ENCODE measurements at places on chromosomes 5 and 9.
A peak's percentile ranks its signal among the peaks of the same experiment; 100 is the strongest.

GRCh38 chr5:52024359-52024758 is 641.1 kb downstream of the ISL1 start:
- peak; percentile 2 for DNase-seq

DNA sequence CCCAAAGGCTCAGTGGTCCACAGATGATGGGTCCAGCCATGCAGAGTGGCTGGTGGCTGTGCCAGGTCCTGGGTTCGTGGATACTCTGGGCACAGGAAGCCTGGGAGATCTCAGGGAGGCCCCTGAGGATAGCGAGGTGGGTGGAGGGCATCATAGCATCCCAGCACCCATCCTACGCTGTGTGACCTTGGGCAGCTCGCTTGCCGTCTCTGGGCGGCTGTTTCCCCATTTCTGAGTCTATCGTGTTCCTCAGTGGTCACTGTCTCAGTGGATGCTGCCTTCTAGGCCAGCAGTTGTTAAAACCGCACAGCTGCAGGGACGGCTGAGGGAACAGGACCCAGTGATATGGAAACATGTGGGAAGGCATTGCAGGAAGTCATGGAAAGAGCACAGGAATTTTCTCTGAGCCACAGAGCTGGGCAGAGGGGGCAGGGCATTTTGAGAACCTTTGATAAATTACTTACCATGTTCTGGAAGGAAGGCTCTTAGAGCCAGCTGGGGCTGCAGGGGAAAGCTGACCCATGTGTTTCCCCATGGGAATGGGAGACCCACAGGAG is 86.4 kb upstream of the COL5A1 start:
- peak; percentile 81 for DNase-seq

DNA sequence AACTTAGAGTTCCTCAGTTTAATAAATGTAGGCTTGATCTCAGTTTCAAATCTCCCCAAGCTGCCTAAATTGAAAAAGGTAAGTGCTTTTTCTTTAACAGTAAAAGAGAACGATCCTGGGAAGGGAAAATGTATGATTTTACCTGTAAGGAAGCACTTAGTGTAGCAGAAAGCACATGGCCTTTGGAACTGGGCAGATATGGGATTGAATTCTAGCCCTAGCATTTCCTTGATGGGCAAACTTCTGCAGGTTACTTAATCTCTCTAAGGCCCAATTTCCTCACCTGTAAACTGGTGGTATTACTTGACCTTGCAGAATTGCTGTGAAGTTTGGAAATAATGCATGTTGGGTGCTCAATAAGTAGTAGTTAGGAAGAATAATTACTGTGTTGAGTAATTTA is 11.6 kb downstream of the ANP32B start:
- no peak for DNase-seq

DNA sequence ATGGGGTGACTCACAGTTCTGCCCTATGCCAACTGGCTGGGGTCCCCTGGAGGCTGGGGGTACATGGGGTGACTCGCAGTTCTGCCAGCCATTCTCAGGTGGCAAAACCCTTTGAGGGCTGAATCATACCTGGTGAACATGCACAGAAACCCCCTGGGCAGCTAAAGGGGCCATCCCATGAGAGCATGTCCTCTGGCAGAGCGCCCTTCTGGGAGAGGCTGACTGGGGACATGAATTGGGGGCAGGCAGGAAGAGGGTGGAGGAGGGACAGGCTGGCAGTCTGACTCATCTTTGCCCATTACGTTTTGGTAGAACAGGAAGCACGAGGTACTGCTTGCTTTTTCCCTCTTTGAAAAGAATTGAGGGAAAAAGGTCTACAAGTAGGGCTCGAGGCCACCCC is 16.7 kb downstream of the TRAF1 start:
- DNase-seq: no peak

GRCh38 chr5:32027093-32027716 is 146.9 kb downstream of the GOLPH3 start:
- peak; percentile 63 for DNase-seq

All from mesenchymal stem cell (in vitro differentiated cells and primary cell).